ENCODE measurements at places on chromosomes 7 and 10. TPM values are rescaled to one million over a fixed set of nuclear protein-coding genes. Genes with fewer than 3 reads are reported as not detected.

Gene NEURL1
- total RNA-seq, result 0.15 TPM

Gene KCNIP2
- 2.4 TPM for total RNA-seq

Gene PLPP4
- not detected for total RNA-seq

DNA sequence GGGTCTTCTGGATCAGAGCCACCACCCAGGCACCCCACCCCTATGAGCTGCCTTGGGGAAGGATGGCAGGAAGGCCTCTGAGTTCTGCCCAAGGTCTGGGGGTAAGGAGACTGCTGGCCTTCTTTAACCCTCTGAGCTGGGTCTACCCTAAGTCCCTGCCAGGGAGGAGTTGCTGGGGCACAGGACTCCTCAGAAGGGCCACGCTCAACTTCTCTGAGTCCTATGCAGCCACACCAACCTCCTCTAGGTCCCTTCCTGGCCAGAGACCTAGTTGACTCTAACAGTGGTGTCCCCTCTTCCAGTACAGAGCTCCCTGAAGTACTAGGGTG is 2.6 kb upstream of the NEURL1 start:
- no peak for ATAC-seq

DNA sequence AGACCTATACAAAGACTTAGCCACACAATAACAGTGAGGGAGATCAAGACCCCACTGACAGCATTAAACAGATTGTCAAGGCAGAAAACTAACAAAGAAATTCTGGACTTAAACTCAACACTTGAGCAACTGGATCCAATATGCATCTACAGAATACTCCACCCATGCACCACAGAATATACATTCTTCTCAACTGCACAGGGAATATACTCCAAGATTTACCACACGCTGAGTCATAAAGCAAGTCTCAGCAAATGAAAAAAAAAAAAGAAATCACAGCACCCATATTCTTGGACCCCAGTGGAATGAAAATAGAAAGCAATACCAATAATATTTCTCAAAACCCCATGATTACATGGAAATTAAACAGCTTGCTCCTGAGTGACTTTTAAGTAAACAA is 680.2 kb downstream of the PCDH15 start:
- no peak for ATAC-seq

GRCh38 chr10:29563420-29564035 is 71.2 kb downstream of the SVIL start:
- ATAC-seq, result no peak

DNA sequence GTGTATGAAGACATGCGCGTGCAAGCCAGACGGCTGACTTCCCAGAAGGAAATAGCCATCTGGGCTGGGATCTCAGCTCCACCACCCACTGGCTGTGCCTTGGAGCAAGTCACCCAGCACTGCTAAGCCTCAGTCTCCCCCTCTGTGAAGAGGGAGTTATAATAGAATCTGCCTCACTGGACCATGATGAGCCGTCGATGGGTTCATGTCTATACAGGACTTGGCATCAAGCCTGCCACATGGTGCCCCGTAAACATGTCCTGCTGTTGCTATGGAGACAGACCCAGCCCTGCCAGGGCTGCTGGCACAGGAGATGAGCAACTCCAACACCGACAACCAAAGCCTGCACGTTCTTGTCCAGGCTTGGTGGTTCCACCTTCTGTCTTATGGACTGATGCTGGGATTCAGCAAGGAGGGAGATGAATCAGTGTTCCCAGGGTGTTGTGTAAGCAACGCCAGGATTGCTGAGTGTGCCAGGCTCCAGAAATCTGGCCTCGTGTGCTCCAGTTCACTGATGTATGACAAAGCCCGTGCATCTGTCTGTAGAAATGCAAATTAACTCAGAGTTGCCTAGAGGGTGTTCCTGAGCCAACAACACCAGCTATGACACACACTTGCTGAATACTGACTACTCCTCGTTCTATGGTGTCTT is 5.6 kb downstream of the GPR15LG start:
- no peak for ATAC-seq

- ATAC-seq, result no peak
Observed at GRCh38 chr10:3270577-3271316, 98.2 kb upstream of the PITRM1 start.

DNA sequence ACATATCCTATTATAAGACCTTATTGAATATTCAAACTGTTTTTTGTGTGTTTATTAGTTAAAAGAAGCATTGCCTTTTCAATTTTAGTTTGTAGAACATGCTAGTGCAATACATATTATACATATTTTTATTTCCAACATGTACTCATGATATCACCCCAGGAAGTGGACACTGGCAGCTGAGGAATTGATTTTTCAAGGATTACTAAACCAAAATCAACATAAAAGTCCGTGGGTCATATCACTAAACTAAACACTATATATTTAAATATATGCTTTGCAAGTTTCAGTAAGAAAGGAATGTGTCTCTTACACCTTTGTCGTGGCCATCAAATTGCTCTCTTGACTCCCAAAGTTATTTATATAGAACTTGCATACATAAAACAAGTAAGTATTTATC is 185.2 kb downstream of the AGMO start:
- ATAC-seq, result no peak

GRCh38 chr7:149773446-149774236 is at the start of gene ZNF467:
ZNF467 (minus strand) TSS chr7:149773588; CDS start chr7:149771032, 2,556 bp downstream.
- peak; percentile 11 for ATAC-seq

GRCh38 chr7:101198476-101198875 is 2.4 kb downstream of the MOGAT3 start:
- ATAC-seq, result no peak

GRCh38 chr7:7428806-7429205 is 106.9 kb downstream of the COL28A1 start:
- no peak for ATAC-seq

Data from gastroesophageal sphincter (tissue), 4 donors.